ENCODE measurements at places on chromosomes 12 and 14.
A peak's percentile ranks its signal among the peaks of the same experiment; 100 is the strongest.

DNA sequence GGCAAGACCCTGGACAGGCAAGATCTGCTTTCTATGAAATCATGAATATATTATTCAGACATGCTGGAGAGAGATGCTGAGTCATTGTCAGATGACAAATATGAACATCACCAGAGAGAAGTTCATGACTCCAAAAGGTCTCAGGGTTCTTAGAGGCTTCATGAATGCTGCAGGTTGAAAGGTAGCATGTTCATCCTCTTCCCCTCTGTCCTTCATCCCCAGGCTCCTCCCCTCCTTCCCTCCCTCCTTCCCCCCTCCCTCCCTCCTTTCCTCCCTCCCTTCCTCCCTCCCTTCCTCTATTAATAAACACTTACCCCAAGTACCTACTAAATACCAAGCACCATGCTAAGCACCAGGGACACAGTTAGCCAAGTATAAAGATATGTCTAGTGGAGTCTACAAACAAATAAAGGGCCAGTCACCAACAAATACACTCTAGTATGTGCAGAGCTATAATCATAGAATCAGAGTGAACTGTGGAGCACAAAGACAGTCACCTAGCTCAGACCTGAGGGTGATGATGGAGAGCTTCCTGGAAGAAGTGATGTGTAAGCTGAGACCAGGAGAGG, 46.2 kb downstream of the RPH3A start:
- DNase-seq = peak; percentile 58

- no peak for DNase-seq
These were observed 493.1 kb upstream of the CCDC196 start for GRCh38 chr14:65993103-65993502.

- no peak for DNase-seq
These were observed 101.7 kb downstream of the TMTC1 start for GRCh38 chr12:29682088-29682487.

GRCh38 chr12:4143896-4144295, 129.7 kb upstream of the CCND2 start:
- DNase-seq = no peak

DNA sequence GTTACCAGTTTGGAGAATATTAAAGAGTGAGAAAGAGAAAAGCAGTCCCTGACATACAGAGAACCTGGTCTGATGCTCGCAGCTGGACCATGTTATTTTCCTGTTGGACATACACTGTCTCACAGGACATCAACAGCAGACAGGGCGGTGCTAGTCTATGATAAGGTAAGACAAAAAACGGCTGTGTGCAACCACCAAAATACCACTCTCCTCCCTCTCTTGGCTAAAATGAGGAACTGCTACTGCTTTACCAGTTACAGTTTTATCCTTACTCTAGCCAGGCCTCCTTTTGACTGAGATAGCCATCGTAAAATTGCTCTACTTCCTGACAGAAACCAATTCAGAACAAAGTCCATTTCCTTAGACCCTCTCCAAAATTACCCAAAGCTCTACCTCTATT, 47.0 kb upstream of the ERGIC2 start:
- no peak for DNase-seq
